ENCODE measurements at places on chromosomes 3 and 15.

DNA sequence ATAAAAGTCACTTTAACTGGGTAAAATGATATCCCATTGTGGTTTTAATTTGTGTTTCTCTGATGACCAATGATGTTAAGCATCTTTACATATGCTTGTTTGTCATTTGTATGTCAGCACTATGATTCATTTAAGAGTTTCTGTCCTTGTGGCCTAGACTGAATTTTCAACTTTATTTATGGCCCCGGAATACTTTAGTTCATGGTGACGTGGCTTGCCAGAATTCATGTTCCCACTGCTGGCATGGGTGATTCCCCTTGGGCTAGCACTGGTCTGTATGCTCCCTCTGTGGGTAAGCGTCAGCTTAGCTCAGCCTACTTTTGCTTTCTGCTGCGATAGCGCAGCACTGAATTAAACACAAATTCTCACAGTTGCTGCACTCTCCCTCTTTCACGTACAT, 436.3 kb upstream of the SGO1 start:
- no peaks in the 10 kb centered on the region for H3K27me3 ChIP-seq
- no peaks in the 10 kb centered on the region for H3K36me3 ChIP-seq
- H3K4me1 ChIP-seq: peaks cover 2% of the 10 kb centered on the region

DNA sequence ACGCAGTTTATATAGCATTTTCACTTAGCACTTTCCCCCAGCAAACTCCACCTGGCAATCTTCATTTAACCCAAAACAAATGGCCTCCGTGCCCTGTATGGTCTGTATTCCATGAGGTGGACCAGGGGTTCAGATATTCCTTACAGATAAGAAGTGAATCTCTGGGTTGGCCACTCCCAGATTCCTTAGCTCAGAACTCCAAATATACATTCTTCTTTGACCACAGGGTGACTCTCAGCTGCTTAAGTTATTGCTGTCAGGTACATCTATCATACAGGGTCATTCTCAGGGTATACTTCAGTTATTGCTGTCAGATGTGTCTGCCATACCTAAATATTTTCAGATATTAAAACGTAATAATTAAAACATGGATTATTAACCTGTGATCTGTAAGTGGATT, 229.8 kb downstream of the TBL1XR1 start:
- no peaks in the 10 kb centered on the region for H3K36me3 ChIP-seq
- no peaks in the 10 kb centered on the region for H3K4me1 ChIP-seq
- no peak for DNase-seq
- H3K4me3 ChIP-seq: no peak overlapping the region
- H3K27me3 ChIP-seq: peaks cover 1% of the 10 kb centered on the region

- DNase-seq: peak; percentile 33
- no peaks in the 10 kb centered on the region for H3K36me3 ChIP-seq
- H3K27me3 ChIP-seq: peaks cover 6% of the 10 kb centered on the region
- peak overlapping the region; percentile 97 for H3K27ac ChIP-seq
Observed at GRCh38 chr3:16841904-16842271, 42.9 kb upstream of the PLCL2 start.

DNA sequence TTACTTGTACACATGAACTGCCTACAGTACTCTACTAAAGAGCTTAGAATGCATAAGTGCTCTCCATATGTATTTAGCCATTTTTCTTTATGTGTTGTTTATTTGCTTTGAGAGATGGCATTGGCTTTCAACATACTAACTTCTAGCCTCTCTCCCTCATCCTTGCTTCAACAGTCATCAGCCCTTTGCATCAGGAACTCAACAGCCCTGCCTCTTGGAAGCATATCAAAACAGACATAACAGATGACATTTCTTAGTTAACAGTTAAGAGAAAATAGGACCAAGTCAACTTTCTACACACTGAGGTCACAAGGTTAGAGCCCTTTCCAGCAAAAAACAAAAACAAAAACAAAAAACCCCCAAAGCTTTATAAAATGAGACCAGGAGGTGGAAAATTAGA, 145.6 kb downstream of the TCF12 start:
- no peak for DNase-seq
- H3K27ac ChIP-seq: no peak overlapping the region
- peaks cover 5% of the 10 kb centered on the region for H3K4me1 ChIP-seq
- H3K36me3 ChIP-seq: no peaks in the 10 kb centered on the region
- H3K27me3 ChIP-seq: no peaks in the 10 kb centered on the region

DNA sequence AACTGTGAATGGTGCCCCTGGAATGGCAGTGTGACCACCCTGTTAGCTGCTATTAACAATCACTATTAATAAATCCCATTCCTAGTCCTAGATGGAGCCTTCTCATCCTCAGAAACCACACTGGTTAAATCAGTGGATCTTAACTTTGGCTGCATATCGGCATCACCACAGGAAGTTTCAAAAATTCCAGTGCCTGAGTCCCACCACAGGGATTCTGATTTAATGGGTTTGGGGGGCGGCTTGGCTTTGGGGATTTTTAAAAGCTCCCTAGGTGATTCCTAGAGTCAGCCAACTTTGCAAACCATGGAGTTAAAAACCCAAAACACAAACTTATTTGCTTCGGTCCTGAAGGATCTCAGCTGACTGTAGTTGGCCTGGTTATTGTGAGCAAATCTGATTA, 3.1 kb downstream of the FAM107A start:
- no peaks in the 10 kb centered on the region for H3K4me1 ChIP-seq
- no peak overlapping the region for H3K4me3 ChIP-seq
- H3K36me3 ChIP-seq: peaks cover 4% of the 10 kb centered on the region
- DNase-seq: no peak
- no peaks in the 10 kb centered on the region for H3K27me3 ChIP-seq

- DNase-seq: peak; percentile 44
- peak overlapping the region; percentile 53 for H3K4me3 ChIP-seq
- H3K27ac ChIP-seq: peak overlapping the region; percentile 89
- peaks cover 7% of the 10 kb centered on the region for H3K27me3 ChIP-seq
Observed at GRCh38 chr15:90915216-90915807, 12.2 kb downstream of the MAN2A2 start.

DNA sequence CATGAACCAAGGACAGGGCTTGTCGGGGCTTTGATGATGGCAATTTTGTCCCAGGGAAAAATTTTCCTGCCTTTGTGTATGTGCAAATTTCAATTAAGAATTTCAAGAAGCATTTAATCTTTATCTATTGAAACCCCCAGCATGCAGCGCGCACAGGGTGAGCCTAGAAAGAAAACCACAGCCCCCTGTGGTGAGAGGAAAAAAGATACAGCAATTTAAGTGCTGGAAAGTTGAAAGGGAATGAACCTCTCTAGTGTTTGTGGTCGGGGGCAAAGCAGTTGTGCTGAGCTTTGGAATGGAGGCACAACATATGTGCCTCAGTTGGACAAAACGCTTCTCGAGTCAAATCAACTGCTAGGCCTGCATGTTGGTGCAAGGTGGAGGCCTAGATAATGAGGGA, 111.8 kb upstream of the C15orf61 start:
- H3K27ac ChIP-seq: no peak overlapping the region
- H3K4me3 ChIP-seq: no peak overlapping the region
- no peak for DNase-seq
- no peaks in the 10 kb centered on the region for H3K27me3 ChIP-seq

- peak overlapping the region; percentile 81 for H3K27ac ChIP-seq
- no peaks in the 10 kb centered on the region for H3K36me3 ChIP-seq
- peaks cover 38% of the 10 kb centered on the region for H3K4me1 ChIP-seq
- H3K4me3 ChIP-seq: peak overlapping the region; percentile 21
- DNase-seq: peak; percentile 60
Observed at GRCh38 chr15:76163457-76164295, 103.9 kb downstream of the TMEM266 start.

- H3K4me3 ChIP-seq: no peak within 1 kb of the TSS
- no peaks in the 10 kb centered on the region for H3K4me1 ChIP-seq
- no peaks in the 10 kb centered on the region for H3K36me3 ChIP-seq
- no peak for DNase-seq
- no peak within 1 kb of the TSS for H3K27ac ChIP-seq
- peaks cover 4% of the 10 kb centered on the region for H3K27me3 ChIP-seq
Observed at GRCh38 chr15:68930268-68931022, at the start of gene SPESP1. Gene SPESP1, plus strand, starts transcription at chr15:68930525. Its CDS starts 129 bp downstream, at chr15:68930654.

GRCh38 chr3:151770956-151771355, 37.2 kb downstream of the AADACL2 start:
- H3K4me3 ChIP-seq: no peak overlapping the region
- no peaks in the 10 kb centered on the region for H3K4me1 ChIP-seq
- DNase-seq: no peak
- H3K27me3 ChIP-seq: no peaks in the 10 kb centered on the region
- no peak overlapping the region for H3K27ac ChIP-seq

DNA sequence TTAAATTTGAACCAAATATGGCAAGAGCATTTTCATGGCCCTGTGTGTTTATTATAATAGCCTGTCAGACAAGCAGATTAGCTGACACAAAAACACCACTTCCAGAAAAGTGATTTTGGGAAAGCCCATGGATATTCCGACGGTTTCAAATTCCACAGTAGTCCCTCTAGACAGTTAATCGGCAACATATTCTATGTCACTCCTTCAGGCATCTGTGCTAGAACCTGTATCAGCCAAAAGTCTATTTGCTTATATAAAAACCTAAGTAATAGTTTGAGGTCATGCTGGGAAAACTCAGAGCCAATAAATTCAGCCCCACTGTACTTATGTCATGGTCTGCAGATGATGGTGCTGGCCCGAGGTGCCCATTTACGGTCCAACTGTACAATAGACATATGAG, 110.2 kb upstream of the ARHGEF26 start:
- no peak for DNase-seq
- H3K36me3 ChIP-seq: no peaks in the 10 kb centered on the region
- H3K27me3 ChIP-seq: no peaks in the 10 kb centered on the region
- no peaks in the 10 kb centered on the region for H3K4me1 ChIP-seq
- H3K4me3 ChIP-seq: no peak overlapping the region

DNA sequence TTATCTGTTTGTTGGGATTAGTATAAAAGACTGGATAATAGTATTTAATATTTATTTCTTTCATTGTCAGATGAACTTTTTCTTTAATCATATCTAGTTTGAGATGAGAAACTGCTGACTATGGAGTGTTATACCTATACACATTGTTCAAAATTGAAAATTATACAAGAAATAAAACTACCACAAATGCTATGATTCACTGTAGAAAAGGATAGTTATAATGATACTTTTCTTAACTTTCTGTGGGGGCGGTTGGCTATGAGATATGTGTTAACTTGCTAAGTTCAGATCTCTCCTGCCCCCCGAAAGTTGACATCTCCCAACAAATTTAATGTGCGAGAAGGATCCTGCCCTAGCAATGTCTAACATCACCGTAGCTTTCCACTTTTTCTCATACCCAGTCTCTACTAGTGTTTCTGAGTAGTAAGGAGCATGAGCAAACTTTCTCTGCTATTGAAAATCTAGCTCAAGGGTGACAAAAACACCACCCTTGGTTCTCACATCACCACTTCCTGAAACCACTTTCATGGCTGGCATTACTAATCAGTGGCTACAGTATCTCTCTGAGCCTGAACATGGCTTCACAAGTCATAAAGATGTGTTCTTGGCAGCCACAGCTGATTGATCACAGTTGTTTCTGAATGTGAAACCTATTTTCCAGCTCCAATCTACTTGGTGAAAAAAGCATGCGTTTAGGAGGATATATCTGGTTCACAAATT, 15.8 kb upstream of the SAMMSON start:
- H3K27me3 ChIP-seq: no peaks in the 10 kb centered on the region
- H3K27ac ChIP-seq: no peak overlapping the region
- peaks cover 11% of the 10 kb centered on the region for H3K36me3 ChIP-seq

- H3K4me1 ChIP-seq: no peaks in the 10 kb centered on the region
- no peaks in the 10 kb centered on the region for H3K36me3 ChIP-seq
- no peak for DNase-seq
- no peaks in the 10 kb centered on the region for H3K27me3 ChIP-seq
Observed at GRCh38 chr3:67324554-67324953, 326.4 kb downstream of the KBTBD8 start.

DNA sequence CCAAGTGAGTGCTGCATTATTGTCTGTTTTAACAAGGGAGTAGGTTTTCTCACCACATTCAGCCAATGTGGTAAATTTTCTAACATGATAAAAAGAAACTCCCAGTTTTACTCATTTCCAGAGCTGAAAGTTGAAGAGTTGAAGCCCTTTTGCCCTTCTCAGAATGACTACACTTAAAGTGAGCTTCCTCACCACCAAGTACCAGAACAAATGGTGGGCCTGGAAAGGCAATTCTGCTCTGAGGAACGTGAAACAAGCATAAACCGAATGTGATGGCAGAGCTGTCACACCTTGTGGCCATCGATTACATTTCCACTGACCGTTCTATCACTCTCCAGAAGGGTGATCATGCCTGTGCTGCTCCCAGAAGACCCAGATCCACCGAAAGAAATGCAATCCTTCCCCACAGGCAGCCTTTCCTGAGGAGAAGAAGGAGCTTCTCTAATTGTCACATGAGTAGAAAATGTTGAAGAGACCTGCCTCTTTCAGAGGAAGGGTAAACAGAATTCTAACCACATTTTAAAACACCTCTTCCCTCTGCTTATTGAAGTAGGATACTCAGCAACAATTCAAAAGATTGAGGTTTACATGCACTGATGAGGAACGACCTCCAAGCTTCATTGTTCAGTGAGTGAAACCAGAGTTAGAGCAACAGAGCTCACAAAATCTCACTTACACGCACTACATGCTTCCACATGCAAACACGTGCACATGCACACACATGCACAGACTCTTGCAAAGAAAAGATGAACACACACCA, 21.4 kb upstream of the CCR9 start:
- no peak for DNase-seq
- no peak overlapping the region for H3K27ac ChIP-seq
- H3K27me3 ChIP-seq: no peaks in the 10 kb centered on the region
- no peaks in the 10 kb centered on the region for H3K36me3 ChIP-seq
- H3K4me1 ChIP-seq: no peaks in the 10 kb centered on the region

- H3K27ac ChIP-seq: no peak overlapping the region
- H3K36me3 ChIP-seq: no peaks in the 10 kb centered on the region
- no peak overlapping the region for H3K4me3 ChIP-seq
- H3K27me3 ChIP-seq: no peaks in the 10 kb centered on the region
Observed at GRCh38 chr15:48282216-48282615, 49.0 kb upstream of the DUT start.

DNA sequence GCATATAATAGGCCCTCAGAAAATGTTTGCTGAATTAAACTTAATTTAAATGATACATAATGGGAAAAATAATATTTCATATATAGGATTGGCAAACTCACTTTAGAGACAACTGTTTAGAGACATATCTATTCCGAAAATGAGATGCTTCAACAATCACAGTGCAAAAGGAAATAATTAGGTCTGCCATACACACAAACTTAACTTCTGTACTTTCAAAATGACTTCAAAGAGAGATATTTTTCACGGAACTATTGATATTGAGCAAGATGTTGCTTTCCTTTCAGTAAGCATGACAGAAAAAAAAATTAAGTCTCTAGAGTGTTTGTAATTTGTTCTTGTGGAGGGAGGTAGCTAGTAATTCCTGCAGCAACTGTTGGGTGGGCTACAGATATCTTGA, 769.5 kb downstream of the TUSC7 start:
- H3K27me3 ChIP-seq: no peaks in the 10 kb centered on the region
- no peak overlapping the region for H3K27ac ChIP-seq
- peaks cover 7% of the 10 kb centered on the region for H3K4me1 ChIP-seq
- no peak overlapping the region for H3K4me3 ChIP-seq

All from glutamatergic neuron (in vitro differentiated cells).